RPMI8226 (cell line): ENCODE measurements at places on chromosomes 11 and 22.

DNA sequence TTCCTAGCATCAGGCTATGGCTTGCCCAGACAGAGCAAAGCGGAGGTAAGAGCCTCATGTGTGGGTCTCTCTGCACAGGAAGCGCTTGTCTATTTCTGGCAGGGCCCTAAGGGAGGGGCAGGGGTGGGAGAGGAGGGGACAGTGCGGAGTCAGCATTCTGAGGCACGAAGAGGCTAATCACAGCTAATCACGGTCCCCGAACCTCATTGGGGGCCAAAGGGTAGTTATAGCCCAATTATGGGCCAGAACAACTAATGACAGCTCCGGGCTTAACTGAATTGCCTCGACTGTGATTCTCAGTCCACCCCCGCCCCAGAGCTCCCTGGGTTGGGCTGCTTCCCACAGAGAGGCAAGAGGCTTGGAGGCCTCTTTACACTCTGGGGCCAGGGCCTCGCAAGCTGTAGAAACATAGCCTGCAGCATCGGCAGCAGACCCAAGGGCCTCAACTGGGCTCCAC lies 72.7 kb upstream of the PRDM11 start:
- peak; percentile 79 for DNase-seq

DNA sequence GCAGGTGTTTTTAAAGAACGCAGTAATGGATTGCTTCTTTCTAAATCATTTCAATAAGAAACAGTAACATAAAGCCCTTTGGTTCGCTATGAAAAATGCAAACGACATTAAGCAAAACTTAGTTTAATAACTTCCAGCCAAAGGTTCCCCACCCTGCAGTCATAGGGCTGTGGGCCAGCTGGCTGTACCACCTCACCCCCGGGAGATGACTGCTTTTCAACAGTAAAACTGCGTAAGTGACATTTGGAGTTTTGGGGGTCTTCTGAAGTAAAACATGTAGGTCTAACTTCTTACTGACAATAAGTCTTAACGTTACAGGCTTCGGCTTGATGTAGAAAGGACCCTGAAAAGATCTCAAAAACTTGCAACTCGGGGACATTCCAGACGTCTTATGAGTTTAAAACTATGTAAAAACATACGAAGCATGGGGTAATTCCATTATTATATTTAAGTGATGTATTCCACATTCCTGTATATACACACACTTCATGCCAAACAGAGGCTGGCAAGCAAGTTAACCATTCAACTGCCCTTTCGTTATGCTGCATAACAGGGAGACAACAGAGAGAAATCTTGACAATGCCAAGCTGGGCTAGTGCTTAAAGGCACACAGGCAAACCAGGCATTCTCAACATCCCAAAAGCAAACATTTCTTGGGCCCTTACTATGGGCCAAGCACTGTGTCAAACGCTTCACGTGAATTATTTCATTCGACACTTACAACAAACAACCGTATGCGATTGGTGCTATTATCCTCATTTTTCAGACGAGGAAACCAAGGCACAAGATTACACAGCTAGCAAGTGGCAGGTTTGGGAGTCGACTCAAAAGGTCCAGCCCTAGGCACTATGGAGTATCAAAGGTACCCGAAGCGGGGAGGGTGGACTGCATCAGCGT lies 1.2 kb downstream of the MRTFA start:
- DNase-seq: no peak

GRCh38 chr11:1732418-1733008 lies 17.9 kb downstream of the IFITM10 start:
- DNase-seq: no peak

DNA sequence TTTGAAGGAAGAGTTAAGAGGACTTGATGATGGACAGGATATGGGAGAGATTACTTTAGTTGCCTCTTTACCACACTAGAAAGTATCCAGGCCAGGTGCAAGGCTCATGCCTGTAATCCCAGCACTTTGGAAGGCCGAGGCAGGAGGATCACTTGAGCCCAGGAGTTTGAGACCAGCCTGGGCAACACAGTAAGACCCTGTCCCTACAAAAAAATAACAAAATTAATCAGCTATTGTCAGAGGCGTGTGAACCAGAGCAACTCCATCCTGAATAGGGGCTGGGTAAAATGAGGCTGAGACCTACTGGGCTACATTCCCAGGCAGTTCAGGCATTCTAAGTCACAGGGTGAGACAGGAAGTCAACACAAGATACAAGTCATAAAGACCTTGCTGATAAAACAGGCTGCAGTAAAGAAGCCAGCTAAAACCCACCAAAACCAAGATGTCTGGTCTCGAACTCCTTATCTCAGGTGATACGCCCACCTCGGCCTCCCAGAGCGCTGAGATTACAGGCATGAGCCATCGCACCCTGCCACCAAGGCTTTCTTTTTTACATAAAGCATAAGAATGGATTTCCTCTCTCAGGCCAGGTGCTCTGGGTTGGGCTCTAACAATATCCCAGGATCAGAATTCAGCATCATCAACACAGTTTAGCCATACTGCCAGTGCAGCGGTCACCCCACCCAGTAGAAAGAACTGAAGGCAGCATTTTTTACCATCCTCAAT lies 17.8 kb downstream of the PI4KA start:
- no peak for DNase-seq

GRCh38 chr11:6061475-6061874 lies 30.9 kb upstream of the OR56A1 start:
- no peak for DNase-seq

DNA sequence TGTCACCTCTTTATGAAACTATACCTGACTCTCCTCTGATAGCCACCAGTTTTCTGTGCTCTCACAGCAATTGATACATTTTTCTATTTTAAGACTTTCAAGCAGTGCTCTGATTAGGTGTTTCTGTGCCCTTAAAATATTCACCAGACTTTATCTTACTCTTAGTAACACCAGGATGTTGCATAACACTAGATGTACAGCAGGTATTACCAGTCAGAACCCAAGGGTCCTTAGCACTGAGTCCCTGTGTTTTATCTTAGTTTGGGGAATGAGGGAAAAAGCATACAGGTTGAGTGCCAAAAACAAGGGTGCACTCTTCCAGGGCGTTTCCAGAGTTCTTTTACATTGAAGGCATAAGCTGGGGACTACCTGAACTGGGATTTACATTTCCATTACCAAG lies 51.4 kb downstream of the COPB1 start:
- DNase-seq: no peak

DNA sequence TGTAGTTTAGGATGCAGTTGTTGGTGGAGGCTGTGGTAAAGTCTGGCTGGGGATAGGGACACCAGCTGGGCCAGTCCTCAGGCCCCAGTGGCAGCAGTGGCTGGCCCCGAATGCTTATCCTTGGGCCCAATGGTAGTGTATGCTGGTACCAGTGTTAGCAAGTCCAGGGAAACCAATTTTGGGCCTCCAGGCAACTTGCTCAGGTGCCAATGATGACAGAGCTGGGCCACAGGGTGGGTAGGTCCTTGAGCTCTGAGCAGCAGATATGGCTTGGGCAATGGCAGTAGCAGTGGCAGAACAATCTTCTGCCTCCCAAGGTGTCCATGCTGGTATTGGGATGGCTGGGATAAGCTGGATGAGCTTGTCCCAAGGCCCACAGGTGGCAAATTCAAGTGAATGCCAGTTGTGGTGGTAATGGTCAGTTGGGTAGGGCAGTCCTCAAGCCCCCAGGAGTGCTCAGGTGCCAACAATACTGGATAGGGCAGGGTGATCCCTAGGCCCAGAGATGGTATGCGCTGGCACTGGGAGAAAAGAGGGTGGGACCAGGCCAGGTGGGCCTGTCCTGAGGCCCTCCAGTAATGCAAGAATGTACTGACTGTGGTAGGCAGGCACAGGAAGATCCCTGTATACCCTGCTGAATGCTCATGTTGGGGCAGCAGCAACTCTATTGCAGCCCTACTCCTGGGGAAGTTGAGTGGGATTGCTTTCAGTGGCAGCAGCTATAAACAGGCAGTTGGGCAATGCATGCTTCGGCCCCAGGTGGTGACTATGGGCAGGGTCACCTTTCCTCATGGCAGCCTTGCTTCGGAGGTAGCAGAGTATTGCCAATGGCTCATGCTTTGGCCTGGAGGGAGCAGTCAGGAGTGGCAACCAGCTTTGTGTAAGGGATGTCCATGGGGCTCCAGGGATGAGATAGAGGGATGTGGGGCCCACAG lies 54.7 kb downstream of the KCNQ1OT1 start:
- DNase-seq: no peak

GRCh38 chr22:33757041-33757801 lies 163.1 kb downstream of the LARGE1 start:
- DNase-seq: no peak

DNA sequence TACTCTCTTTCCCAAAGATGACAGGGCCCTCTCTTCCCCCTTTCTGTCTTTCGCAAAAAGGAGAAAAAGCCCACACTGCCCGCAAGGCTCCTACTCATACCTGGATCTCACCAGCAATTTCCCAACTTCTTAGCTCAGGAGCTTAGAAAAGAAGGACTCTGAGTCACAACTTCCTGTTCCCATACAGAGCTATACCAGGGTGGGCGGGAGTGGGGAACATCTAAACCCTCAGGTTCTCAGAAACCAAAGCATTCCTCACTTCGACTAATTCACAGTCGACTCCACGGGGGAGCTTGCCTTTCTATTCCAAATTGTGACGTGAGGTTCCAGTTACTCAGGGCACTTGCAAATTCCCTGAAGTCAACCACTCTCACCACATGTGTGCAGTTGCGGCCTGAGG lies 61.9 kb downstream of the MTNR1B start:
- DNase-seq: no peak

DNA sequence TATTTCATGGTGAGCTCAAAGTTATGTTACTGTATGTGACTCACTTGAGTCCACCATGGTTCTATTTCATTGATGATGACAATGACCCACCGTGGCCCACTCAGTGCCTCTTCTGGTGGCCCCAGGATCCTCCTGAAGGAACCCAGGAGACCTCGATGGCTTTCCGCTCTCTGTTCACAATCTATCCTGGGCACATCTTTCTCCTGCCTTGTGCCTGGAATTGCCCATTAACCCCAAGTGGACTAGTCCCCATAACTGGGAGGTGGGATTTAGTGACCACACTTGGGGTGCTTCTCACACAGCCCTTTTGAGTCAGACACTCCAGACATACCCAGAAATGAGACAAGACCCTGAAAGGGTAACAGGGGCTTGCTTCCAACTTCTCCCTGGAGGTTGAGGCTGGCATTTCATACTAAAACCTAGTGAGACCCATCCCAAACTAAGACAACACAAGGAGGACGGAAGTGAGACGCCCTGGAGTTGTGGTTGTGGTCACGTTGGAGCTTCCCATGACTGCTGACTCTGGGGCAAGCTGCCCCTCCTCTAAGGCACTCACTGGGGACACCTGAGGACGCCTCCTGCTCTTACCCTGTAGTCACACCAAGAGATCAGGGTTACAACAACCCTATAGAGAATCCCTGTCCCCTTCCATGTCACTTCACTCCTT lies 22.1 kb downstream of the IGLL5 start:
- DNase-seq: no peak

DNA sequence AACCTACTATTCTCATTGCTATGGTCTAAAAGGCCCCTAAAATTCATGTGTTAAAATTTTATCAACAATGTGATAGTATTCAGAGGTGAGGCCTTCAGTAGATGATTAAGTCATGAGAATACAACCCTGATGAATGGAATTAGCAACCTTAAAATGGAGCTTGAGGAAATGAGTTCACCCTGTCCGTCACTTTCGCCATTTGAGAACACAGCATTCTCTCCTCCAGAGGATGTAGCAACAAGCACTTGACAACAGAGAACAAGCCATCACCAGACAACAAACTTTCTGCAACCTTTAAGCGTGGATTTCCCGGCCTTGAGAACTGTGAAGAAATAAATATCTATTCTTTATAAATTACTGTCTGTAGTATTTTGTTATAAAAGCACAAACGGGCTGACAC lies 197.0 kb downstream of the SBF2 start:
- no peak for DNase-seq

DNA sequence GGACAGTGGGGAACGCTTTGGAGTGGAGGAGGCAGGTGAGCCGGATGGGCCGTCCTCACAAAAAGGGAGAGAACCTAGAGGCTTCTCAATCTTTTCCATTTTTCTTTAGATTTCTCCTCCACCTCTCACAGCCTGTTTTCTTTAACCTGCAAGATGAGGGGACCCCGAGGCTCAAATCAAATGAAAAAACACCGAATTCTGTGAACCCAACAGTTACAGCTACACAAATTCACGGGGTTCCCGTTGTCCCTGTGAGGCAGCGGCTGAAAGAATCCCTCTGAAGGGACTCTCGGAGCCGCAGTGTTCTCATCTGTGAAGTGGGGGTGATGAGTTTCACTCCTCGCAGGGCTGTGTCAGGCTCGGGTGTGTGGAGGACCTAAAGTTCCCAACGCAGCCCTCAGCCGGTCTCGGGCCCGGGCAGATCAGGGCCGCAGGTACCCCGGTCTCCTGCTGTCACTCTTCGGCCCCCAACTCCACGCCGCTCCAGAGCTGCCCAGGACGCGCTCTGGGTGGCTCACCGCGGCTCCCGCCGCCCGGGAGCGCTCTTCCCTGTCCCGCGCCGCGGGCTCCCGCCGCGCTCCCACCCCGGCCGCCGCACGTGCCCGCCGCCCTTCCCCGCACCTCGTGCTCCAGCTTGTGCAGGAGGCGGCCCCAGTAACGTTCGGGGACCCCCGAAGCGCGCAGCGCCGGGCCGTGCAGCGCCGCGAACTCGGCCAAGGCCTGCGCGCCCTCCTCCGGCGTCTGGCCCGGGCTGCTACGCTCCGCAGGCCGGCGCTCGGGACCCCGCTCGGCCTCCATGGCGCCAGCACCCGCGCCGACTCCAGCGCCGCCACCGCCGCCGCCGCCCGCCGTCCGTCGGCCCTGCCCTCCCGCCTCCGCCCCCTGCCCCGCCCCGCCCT lies at the start of gene TTLL12:
Gene TTLL12 (minus strand): TSS at position 863 of the 899 bp plus-strand sequence. CDS start 65 bp downstream, at position 798.
- peak; percentile 76 for DNase-seq

- no peak for DNase-seq
Measured at GRCh38 chr11:33893711-33894397, 2.0 kb upstream of the LMO2 start.

GRCh38 chr11:92101920-92102319 lies 122.7 kb upstream of the FAT3 start:
- DNase-seq: no peak

GRCh38 chr22:48057116-48057835 lies 1294.8 kb downstream of the TBC1D22A start:
- no peak for DNase-seq

- DNase-seq: no peak
Measured at GRCh38 chr11:131760091-131761061, 390.0 kb downstream of the NTM start.

GRCh38 chr22:19466126-19466716 lies 12.8 kb downstream of the UFD1 start:
- DNase-seq: no peak

- DNase-seq: no peak
Measured at GRCh38 chr11:19183646-19184045, 18.1 kb downstream of the CSRP3 start.

DNA sequence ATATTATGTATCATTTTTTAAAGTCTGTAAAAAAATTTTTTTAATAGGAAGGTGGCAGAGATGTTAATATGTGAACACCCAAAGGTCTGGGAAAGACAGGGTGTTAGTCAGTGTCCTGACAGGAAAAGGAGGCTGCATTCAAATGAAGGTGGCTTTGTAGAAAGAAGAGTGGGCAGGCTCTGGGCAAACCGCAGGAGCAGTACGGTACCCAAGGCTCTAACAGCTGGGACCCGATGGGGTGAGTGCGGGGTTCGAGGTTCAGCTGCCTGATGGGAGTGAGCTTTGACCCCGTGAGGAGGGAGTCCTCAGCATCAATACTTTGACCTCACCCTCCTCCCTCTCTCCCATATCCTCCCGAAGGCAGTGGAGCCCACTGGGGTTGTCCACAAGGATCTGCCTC lies 142.5 kb downstream of the C11orf91 start:
- no peak for DNase-seq

- DNase-seq: no peak
Measured at GRCh38 chr11:8018484-8019313, 31.6 kb downstream of the EIF3F start.
